ENCODE measurements at places on chromosomes 16 and 17.

DNA sequence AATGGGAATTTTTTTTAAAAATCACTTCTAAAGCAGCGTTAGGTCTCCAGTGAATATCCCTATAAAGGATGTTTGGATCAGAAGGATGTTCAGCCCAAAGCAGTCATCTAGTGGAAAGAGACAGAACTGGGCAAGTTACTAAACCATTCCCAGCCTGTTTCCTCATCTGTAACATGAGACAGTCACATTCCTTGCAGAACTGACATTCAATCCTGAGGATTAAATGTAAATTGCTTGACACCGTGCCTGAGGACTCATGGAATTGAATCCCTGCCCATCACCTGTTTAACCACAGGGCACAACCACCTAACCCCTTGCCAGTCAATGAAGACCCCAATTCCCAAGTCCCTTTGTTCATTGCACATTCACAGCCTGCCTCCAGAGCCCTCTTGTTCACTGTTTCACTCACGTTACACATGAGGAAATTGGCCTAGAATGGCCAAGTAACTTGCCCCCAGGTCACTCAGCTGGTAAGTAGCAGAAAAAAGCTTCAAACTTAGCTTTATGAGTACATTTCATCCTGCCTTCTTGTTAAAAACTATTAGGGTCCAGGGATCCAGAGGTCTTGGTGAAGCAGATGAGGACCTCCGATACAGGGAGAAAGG is 1.4 kb downstream of the CMTM2 start:
- no peak for DNase-seq

- DNase-seq = no peak
These were observed 120.4 kb upstream of the TOM1L1 start for GRCh38 chr17:54780238-54780637.

- DNase-seq = no peak
These were observed 1.1 kb downstream of the ACTG1 start for GRCh38 chr17:81511554-81511803.

- no peak for DNase-seq
These were observed 49.2 kb downstream of the IRF8 start for GRCh38 chr16:85948138-85948509.

- DNase-seq = no peak
These were observed 2093.4 kb downstream of the TP53TG3F start for GRCh38 chr16:35552763-35553162.

Measured in stimulated activated CD4-positive, alpha-beta T cell treated with anti-CD3 and anti-CD28 coated beads, Interleukin-2, amount 100 ng/mL, for 48 hours (primary cell).